Activated CD4-positive, alpha-beta T cell treated with anti-CD3 and anti-CD28 coated beads, Interleukin-2, amount 50 U/mL, for 1 hour (primary cell): ENCODE measurements at places on chromosomes 7 and 10.

- DNase-seq: peak; percentile 71
Measured at GRCh38 chr10:26438534-26439341, 597 bp downstream of the APBB1IP start.

DNA sequence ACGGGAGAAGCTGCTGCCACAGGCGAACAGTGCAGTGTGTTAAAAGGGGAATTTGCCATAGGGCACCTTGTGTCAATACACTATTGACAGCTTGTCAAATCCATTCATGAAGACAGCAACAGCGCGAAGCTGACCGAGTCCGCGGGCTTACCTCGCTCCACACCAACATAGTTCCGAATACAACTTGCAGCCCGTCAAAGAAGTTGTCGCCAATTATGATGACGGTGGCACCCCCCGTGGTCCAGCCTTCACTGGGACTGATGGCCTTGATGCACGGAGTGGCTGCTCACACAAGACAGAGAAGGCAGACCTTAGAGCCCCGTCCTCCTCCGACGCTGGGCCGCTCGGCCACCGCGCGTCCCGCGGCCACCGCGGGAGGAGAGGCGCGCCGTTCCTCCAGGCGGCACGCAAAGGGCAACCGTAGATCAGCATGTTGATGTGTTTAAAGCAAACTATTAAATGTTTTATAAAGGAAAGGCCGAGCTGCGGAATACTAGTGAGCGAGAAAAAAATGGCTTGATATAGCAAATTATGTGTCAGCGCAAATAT lies 96.4 kb downstream of the EBF3 start:
- no peak for DNase-seq

DNA sequence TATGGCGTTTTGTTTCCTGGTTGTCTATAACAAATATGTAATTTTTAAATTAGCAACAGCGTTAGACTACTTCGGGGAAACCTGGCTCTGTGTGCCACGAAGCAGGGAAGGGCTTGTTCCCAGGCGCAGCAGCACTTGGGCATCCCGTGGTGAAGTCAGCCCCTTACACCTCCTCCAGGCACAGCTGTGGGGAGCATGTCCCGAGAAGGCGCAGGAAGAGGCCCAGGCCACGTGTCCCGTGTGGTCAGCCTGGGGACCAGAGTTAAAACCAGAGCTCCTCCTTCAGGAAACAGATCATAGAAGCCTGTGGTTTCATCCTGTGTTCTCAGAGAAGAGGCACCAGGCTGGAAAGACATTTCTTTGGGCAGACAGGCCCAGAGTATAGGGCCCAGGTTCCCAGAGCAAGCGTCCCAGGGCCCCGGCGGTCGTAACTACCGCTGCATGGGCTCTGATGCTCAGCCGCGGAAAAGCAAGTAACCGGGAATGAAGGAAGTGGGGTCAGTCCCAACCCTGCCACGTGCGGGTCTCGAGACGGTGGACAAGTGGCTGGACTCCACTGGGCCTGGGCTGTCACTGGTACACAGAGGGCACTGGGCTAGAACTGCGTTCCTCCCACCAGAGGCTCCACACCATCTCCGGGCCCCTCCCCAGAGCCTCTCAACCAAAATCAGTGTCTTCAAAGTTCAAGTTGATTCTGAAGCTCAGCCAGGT lies 7.1 kb downstream of the NUDT1 start:
- DNase-seq: no peak

GRCh38 chr7:48875045-48875916 lies 49.1 kb upstream of the CDC14C start:
- DNase-seq: no peak

- no peak for DNase-seq
Measured at GRCh38 chr10:131797626-131798025, 103.2 kb upstream of the PPP2R2D start.

DNA sequence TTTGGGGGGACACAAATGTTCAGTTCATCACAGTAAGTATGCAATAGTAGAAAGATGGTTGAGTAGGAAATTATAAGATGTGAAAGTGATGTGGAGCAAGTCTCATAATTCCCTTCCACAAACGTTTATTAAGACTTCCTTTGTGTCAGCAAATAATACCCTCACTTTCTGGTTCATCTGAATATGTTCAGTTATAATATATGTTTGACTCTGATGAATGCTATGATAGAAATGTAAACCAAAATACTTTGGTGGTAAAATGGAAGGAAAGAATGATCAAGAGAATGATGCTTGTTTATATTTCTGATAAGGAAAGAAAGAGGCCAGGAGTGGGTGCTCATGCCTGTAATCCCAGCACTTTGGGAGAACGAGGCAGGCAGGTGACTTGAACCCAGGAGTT lies 111.7 kb upstream of the PLXDC2 start:
- DNase-seq: no peak

GRCh38 chr7:28920424-28920823 lies 37.7 kb downstream of the TRIL start:
- DNase-seq: no peak

DNA sequence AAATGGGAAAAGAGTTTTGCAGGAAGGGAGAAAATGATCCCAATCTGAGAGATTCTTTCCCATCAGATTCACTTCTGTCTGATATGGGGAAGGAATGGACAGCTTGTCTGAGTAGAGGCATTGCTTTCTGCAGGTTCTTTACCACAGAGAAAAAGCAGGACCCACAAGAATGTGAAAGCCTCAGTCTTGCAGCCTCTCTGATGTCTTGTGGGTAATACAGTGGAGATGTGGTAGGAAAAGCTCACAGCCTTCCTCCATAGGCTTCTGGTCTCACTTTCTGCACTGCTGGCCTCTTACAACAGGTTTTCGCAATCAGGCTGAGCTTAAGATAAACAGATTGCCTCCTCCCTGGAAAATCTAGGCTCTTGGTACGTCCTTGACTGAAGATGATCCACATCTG lies 551 bp downstream of the IFIT1 start:
- DNase-seq: no peak

GRCh38 chr7:21611129-21611528 lies 68.3 kb downstream of the DNAH11 start:
- DNase-seq: no peak

GRCh38 chr10:48444266-48444665 lies 137.8 kb downstream of the MAPK8 start:
- no peak for DNase-seq

DNA sequence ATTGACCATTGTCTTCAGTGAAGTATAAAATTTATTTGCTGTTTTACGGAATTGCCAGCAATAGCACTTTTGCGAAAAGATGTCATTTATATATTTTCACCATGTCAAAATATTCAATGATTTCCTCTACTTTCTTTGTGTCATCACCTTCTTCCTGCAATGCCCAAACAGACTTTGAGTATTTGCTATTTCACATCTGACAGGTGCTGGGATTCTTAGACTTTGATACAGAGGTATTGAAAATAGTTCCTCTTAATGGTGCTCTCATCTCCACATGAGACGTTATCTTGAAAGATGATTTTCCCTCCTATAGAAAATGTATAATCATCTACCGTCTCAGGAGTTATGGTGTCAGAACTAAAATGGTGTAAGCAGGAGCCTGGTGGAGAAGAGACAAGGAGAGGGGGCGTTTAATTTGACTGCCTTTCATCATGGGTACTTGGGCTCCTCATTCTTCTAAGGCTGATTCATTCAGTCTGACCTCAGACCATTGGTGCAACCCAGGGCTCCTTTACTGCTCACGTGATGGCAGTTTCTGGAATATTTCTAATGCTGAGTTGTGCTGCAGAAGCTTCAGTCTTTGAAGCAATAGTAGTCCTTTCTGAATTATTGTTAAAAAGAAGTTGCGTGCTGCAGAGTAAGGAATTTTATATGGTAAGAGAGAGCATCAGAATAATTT lies 404.6 kb downstream of the PHTF2 start:
- no peak for DNase-seq

DNA sequence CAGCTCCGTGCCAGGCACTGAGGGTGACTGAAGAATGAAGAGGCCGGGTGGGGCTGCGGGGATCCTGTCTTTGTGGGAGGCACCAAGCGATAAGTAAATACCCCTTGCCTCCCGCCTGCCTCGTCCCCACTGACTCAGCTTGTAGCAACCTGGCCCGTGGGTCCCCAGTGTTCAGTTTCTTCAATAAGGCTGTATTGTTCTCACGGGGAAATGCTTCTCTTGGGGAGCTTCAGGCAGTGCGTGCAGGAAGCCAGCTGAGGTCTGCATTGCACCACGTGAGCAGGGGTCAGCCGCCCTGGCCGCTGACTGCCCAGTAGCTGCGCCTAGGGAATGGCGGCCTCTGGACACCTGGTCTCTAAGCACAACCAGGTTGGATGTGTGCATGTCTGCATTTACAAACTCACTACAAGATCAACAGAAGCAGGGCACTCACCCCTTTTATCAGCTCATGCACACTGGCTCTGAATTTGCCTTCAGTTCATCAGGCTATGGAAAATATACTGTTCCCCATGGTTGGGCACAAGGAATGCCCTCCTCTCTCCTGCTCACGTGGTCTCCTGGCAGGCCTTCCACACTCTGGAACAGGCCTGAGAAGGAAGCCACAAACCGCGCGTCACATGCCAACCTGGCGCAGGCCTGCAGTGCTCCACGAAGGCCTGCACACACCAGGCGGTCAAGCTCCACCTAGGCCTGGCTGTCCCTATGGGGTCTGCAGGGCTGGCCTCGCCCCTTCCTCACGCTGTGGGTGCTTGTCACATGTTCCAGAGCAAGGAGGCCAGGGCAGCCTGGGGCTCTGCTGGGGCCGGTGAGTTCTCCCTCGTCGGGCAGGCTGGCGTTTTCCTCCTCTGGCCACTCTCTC lies 135.7 kb upstream of the RNF32 start:
- no peak for DNase-seq

DNA sequence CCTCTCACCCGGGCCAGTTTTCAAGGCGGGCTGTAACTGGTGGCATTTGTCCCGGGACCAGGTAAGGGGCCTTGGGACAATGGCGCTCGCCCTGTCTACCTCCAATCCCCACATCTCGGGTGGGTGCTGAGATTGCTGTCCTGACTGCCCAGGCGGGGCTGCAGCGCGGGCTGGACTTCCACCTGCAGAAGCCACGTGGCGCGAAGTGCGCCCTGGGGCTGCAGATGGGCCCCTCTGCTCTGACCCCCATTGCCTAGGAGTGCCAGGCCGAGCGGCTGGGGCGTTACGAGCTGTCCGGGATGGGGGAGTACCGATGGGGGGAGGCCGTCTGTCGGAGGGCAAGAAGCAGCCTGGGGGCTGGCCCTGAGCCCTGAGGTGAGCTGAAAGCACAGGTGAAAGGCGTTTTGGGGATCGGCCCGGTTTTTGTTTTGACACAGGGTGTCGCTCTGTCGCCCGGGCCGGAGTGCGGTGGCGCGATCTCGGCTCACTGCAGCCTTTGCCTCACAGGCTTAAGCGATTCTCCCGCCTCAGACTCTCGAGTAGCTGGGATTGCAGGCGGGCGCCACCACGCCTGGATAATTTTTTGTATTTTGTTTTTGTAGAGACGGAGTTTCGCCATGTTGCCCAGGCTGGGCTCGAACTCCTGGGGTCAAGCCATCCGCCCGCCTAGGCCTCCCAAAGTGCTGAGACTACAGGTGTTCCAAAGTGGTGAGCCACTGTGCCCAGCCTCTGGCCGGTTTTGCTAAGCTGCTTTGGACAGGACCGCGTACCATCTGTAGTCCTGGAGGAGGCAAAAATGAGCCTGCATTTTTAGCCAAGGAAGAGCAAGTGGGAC lies at the start of gene SFXN2:
Gene SFXN2, plus strand, starts transcription at position 16 of the 835 bp plus-strand sequence. CDS start 12,001 bp downstream, outside the sequence.
- peak; percentile 49 for DNase-seq

GRCh38 chr10:119227825-119228224 lies 20.5 kb downstream of the GRK5 start:
- no peak for DNase-seq

GRCh38 chr7:148395990-148396716 lies 194.4 kb upstream of the C7orf33 start:
- no peak for DNase-seq

DNA sequence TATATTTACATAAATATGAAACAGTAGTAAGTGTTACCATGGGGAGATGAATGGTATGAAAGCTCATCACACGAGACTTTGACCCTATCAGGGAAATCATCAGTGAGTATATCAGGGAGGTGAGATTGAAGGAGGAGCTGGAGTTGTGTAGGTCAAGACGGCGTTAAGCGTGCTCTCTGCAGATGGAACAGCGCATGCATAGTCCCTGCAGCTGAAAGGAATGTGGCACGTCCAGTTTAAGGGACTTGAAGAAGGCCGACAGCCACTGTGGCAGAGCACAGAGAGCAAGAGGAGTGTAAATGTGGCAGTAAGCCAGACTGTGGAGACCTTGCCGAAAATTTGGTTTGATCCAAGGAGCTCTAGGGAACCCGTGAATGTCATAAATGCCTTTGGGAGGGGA lies 38.9 kb downstream of the POU6F2 start:
- no peak for DNase-seq

- DNase-seq: no peak
Measured at GRCh38 chr7:33334349-33334748, 205.0 kb downstream of the BBS9 start.

GRCh38 chr7:95404316-95404865 lies 8.2 kb upstream of the PON3 start:
- DNase-seq: no peak

GRCh38 chr7:37481722-37482288 lies 33.1 kb upstream of the ELMO1 start:
- DNase-seq: no peak

- DNase-seq: no peak
Measured at GRCh38 chr10:103802081-103802480, 53.3 kb downstream of the SH3PXD2A start.

GRCh38 chr10:93577565-93577964 lies 11.1 kb downstream of the FFAR4 start:
- DNase-seq: no peak

DNA sequence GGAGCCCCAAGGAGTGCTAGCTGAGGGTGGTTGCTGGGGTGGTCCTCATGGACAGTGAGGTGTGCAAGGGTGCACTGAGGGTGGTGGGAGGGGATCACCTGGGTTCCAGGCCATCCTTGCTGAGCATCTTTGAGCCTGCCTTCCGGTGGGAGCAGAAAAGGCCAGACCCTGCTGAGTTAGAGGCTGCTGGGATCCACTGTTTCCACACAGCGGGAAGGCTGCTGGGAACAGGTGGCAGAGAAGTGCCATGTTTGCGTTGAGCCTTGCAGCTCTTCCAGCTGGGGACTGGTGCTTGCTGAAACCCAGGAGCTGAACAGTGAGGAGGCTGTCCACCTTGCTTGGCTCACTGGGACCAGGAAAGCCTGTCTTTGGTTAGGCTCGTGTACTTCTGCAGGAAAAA lies 34.9 kb downstream of the PRF1 start:
- no peak for DNase-seq

GRCh38 chr10:24303522-24304310 lies 94.8 kb downstream of the KIAA1217 start:
- DNase-seq: no peak

DNA sequence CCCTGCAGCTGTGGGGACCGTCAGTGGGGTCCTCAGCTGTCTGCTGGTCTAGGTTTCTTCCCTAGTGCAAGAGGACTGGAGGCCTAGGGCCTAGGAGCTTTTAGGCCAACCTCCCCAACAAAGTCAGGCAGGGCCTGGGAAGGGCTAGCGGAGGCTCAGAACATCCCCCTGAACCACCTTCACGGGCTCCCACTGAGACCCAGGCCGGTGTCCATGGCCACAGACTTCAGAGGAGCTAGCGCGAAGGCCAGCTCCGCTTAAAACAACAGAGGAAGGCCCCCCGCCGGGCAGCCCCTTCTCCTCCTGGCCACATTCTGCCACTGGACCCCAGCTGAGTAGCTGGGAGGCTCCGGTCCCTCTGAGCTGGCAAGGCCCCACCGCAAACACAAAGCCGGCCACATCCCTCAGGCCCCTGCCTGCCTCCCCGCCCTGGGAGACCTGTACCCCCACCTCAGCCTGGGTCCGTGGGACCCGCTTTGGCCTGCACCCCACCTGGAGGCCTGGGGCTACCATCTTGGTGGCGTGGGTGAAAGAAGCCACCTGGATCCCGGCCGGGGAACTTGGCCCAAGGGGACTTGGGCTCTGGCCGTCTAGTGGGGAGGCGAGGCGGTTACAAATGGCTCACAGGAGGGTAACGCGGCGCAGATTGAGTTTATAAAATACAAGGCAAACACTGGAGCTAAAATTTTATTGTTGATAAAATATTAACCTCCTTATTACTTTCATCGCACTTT lies 5.4 kb upstream of the UNCX start:
- no peak for DNase-seq
